Activated T-cell treated with anti-CD3 and anti-CD28 coated beads for 48 hours (primary cell): ENCODE measurements at places on chromosomes 5 and 9.

DNA sequence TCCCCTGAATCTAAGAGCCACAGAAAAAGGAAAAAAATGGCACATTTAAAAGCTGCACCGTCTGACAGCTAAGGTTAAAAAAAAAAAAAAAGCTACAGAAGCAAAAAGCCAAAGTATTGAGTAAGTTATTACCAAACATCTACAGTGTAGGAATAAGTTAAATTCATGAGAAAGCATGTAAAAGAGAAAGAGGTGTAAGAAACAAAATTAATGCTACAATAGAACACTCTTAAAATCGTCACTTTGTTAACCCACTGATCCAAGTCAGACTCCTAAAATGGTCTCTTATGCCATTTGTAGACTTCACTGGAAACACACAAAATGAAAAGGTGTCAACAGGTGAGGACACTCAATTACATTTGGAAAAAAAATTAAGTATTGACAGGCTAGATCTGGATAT, 120.2 kb downstream of the SSBP2 start:
- no peak for DNase-seq

DNA sequence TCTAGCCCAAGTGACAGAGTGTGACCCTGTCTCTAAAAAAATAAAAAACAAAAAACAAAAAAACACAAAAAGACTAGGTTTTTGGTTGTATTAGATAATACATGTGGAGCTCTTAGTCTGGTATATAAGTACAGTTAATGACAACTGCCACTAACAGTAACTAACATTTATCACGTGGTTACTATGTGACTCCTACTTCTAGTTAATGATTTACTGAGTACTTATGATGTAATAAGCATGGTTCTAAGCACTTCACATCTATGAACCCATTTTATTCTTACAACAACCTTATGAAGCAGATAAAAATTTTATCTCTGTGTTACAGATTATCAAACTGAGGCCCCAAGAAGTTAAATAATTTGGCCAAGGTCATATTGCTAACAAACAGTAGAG, 6.1 kb upstream of the TMEFF1 start:
- DNase-seq, result no peak

DNA sequence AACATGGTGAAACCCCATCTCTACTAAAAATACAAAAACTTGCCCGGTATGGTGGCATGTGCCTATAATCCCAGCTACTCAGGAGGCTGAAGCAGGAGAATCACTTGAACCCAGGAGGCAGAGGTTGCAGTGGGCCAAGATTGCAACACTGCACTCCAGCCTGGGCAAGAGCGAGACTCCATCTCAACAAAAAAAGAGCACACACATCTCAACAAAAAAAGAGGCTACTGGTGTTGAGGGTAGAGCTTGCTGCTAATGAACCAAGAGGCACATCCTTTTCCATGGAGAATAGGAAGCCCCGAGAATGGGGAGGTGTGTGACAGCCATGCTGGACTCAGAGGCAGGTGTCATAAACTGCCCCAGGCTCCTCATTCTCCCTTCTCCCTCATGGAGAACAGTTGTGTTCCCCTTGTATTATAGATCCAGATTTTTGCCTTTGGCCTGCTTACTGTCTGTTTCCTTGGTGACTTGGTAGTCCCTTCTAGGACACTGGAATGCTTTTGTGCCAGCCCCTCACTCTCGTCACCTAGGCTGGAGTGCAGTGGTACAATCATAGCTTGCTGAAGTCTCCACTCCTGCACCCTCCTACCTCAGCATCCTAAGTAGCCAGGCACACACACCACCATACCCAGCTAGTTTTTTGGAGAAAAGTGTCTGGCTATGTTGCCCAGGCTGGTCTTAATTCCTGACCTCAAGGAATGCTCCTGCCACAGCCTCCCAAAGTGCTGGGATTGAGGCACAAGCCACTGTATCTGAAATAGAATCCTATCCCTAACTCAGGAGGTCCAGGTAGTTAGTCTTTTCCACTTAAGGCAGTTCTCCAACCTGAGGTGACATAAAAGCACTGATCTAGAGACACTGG, 5.1 kb downstream of the RPL12 start:
- no peak for DNase-seq

DNA sequence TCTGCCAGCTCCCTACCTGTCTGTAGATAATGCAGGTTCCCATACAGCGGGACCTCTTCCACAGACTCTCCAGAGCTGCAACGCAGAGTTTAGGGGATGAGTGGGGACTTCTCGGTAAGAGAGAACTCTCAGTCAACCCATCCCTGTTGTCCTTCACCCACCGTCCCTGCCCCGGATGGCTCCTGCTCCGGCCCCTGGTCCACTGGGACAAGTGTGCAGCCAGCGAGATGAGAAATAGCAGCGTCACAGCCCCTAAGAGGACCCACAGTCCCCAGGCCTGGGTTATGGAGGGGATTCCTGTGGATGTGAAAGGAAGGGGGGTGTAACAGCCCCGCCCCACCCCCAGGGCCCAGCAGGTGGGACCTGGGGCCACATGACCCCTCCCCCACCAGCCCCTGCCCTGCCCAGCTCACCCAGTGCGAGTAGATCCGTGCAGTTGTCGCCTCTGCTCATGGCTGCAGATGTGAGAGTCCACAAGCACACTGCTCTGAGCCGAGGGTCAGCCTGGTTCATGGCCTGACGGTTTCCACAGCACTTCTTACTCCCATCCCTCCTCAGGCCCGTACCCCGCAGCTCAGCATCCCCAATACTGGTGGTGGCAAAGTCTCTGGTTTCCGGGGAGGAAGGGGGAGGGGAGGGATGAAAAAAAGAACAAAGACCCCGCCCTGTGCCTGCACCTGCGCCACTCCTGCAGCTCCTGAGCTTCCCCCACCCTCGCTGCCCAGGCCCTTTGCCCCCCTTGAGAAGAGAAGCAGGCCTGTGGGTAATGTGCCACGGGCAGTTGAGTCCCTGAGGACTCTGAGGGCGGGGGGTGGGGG, at the start of gene SIT1:
SIT1 (minus strand) TSS at position 591 of the 818 bp plus-strand sequence; CDS start at position 513, 78 bp downstream.
- no peak for DNase-seq

GRCh38 chr5:178353461-178353860, 120.9 kb upstream of the PHYKPL start:
- no peak for DNase-seq

DNA sequence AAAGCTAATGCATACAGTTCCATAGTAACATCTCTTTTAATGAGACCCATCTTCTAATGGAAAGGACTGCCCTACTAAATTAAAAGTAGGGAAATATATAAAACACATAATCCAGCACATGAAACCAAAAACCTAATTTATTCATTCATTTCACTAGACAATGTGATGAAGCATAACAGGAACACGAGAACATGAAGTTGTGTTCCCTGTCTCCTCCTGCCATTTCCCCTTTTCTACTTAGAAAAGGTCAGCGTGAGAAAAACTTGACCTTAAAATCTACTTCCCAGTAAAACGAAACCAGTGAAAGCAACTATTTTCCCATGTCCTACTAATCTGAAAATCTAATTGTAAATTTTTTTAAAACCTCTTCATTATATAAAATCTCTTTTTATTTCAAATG, 847.5 kb downstream of the TLE1 start:
- no peak for DNase-seq

DNA sequence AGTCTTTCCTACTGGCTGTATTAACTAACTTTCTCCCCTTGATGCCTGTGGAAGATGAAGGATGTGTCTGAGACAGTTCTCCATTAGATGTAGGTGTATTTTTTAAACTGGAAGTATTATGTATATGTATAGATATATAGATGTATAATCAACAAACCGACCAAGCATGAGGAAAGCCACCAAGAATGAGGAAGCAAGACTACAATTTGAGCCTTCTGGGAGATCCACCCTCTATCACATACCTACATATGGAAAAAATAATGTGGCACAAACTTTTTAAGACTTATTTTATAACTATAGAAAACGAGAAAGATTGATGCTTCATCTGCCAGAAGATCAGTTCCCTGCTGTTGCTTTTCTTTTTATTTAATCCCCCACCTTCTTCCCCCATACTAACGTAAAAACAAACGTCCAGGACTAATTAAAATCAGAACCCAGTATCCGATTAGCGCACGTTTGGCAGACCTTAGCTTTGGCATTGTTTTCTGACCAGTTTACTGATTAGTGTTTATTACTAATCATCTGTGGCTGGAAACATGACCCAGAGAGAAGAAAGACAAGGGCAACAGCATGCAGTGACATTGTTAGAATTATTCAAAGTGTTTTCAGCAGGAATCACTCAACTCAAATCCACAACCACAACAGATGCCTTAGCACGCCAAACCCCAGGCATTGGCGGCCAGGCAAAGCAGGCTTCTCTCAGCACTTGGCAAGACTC, 490.2 kb downstream of the EBF1 start:
- DNase-seq, result no peak

DNA sequence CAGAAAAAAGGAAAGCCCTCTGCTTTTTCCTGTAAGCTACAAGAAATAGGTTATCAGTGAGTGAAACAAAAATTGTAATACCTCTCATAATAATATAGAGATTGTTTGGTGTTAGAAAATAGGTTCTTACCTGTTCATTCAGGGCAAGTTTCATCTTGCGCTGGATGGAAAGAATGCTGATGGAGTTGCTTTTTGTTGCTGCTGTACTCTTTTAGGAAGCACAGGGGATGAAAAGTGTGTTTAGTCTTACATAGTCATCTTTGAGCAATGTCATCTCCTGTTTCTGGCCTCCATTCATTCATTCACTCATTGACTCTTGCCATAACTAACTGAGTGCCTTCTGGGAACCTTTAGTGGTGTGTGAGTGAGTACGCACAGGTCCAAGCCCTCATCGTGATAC, 6.4 kb downstream of the ENTREP1 start:
- no peak for DNase-seq

DNA sequence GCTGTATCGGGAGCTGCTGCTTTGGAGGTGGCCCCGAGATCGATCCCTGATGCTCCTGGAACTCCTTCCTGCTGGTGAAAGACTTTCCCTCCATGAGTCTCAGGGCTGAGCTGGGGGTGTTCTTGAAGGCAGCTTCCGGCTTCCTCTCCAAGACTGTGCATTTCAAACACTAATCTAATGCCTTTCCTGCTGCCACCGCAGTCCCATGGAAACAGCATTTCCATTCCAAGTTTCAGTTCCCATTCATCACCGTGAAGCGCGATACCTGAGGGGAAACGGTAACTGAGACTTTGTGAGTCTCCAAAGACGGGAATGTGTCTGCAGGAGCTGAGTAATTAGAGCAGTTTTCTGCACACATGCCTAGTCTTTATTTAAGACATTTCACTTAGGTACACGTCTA, 230.1 kb downstream of the PAX5 start:
- no peak for DNase-seq

GRCh38 chr5:150473673-150474358, 24.3 kb upstream of the RPS14 start:
- no peak for DNase-seq

DNA sequence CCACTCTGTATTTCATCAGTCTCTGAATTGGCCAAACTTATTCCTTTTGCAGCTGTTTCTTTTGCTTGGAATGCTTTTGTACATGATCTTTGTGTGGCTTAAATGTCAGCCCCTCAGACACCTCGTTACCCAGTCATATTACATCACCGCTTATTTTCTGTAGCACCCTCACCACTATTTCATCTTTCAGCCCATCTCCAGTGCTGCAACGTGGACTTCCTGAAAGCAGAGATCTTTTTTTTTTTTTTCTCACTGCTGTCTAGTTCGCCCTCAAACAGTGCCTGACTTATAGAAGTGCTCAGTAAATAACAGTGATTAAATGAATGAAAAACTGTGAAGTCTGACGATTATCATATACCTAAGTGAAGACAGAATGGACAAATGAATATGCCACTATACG, 835 bp downstream of the SRA1 start:
- DNase-seq, result no peak

- DNase-seq, result no peak
Observed at GRCh38 chr9:33380390-33381094, 21.8 kb downstream of the AQP7 start.

GRCh38 chr5:3958389-3958788, 362.8 kb downstream of the IRX1 start:
- DNase-seq, result no peak

DNA sequence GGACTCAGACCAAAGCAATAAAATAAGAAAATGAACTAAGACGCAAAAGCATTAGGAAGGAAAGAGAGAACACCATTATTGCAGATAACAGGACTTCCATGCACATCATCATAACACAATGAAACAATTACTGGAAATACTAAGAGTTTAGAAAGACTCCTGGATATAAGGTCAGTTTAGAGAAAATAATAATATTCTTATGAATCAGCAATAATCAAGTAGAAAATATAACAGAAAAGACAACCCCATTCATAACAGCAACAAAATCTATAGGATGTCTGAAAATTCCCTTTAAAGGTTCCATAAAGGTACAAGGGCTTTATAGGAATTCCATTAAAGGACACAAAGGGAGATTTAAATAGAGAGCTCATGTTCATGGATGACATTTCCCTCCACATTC, 73.0 kb downstream of the SPTLC1 start:
- DNase-seq, result no peak

GRCh38 chr5:138460032-138460693, 5.1 kb upstream of the EGR1 start:
- DNase-seq, result no peak

DNA sequence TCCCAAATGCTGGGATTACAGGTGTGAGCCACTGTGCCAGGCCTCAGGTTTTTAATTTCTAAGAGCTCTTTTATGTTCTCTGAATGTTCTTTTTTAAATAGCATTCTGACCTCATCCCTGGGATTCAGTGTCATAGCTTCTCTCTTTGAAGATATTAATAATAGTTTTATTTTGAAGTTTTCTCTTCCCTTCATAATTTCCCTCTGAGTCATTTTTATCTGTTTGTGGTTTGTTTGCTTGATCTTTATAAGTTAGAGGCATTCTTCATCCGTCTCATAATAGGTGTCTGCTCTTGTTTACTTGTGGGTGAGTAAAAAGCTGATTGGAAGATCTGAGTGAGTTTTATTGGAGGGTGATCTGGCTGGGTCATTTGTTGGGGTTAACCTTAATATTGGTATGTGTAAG, 12.5 kb upstream of the MAMDC2 start:
- DNase-seq, result no peak

DNA sequence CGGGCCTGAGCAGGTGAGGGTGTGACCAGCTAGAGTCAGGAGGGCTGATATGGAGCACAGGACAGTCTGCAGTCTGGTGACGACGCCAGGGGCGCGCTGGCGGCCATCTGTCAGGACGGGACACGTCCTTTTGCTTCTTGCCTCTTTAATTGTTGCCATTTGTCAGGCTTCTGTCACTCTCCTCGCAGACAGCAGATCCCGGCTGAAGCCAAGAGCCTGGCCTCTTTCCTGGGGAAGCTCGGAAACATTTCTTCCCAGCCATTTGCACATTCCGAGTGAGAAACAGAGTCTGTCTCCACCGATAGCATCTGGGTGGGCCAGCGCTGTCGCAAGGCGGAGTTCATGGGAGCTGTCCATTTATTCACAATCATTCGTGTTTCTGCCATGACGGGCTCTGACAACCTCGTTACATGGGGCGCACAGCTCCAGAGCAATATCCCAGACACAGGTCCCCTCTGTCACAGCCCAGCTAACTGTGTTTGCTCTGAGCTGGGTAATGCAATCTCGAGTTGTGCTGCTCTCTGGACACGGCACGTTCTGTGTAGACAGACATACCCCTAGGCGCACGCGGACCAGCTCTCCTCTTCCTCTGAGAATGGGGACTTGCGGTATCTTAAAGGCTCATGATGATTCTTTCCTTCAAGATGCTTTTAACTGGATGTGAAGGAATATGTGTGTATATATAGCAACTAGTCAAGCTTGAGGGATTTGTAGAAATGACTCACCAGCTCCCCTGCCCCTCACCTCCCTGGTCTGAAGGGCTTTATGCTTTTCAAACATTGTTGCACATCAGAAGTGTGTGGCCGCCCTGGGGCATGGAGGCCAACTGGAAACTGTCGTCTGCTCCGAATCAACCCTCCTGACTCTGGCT, 105.3 kb upstream of the FCN2 start:
- DNase-seq, result no peak
